ENCODE measurements at places on chromosomes 11 and 22.

DNA sequence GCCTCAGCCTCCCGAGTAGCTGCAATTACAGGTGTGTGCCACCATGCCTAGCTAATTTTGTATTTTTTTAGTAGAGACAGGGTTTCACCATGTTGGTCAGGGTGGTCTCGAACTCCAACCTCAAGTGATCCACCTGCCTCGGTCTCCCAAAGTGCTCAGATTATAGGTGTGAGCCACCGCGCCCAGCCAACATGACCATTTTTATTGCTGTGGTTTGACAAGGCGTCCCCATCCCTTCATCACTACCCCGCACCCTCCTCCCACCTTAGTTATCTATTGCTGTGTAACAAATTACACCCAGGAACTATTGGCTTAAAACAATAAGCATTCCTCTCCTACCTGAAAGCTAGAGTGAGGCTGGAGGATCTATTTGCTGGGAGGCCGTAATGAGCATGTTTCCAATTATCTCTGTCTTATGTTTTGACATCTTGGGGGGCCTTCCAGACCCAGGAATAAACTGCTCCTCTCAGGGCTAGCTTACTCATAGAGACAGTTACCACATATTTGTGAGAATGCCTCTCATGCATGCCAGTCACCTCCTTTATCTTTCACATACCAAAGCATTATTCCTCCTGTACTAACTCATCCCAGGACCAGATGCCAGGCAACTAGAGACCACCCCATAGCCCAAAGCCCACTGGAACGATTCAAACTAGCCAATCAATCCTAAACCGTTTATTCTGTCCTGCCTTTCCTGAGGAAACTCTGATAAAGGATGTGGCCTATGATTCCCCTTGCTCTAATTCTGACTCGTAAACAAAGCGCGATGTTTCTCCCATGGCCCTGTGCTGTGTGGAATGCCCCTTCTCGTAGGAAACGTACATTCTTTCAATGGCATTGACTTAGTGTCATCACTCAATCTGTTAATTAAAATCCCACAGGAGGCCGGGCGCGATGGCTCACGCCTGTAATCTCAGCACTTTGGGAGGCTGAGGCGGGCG, 19.4 kb downstream of the SNU13 start:
- no peak for DNase-seq

GRCh38 chr11:12388939-12389670, 11.7 kb downstream of the PARVA start:
- no peak for DNase-seq

DNA sequence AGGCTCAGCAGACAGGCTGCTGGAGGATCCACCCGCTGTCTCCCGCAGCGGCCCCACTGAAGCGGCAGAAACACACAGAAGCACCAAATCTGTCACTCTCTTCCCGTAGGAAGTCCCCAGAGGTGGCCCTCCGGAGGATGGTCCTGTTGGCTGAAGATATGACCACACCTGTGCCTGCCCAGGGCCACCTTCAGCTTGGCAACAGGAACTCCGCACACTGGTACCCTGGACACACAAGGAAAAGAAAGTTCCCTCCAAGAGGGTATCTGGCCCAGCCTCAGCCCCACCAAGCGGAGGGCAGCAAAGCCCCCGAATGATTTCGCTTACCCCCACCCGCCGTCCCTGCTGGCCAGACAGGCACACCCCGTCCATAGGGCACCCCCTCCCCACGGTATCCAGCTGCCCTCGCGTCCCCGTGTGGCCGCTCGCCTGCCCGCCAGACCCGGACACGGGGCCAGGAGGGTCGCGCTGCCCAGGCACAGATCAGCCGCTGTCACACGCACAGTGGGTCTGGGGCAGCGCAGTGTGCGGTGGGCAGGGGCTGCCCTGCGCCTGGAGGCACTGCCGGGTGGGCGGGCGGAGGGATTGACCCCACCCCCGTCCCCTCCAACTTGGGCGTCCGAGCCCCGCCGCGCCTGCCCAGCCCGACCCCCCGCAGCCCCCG, 7.0 kb downstream of the RASSF7 start:
- DNase-seq: no peak

GRCh38 chr22:20423906-20424551, 13.6 kb downstream of the SCARF2 start:
- no peak for DNase-seq

GRCh38 chr22:37499027-37499707, 13.0 kb upstream of the MFNG start:
- no peak for DNase-seq

- no peak for DNase-seq
Observed at GRCh38 chr11:72604256-72604655, 70.0 kb downstream of the PDE2A start.

GRCh38 chr22:31160328-31160978, 471 bp downstream of the RNF185 start:
- no peak for DNase-seq

DNA sequence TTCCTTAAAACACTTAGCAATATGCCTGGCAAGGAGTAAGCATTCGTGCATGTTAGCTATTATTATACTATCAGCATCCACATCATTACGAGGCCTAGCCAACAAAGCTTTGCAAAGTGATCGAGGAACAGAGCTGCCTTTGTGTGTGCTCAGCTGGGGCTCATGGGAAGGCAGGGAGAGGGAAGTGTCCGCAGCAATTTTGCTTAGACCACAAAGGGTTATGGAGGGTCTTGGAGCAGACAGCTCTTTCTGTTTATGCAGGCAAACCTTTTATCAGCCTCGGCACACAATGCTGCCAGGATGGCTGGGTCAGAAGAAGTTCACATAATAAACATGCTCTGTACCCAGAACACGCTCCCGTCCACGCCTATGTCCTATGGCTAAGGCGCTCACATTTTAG, 10.9 kb upstream of the DKK3 start:
- no peak for DNase-seq

DNA sequence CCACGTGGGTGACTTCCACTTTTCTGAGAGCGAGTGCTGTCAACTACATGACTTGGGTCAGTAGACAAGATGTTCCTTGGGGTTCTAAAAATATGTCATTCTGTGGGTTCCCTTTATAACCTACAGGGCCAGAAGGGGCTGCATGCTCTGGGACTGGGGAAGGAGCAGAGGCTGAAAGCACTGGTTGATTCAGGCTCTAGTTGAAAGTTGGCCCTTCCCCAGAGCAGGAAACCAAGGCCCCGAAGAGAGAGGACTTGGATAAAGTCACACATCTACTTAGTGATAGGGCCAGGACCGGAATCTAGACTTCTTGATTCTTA, 9.9 kb downstream of the ADAMTS15 start:
- DNase-seq: no peak

DNA sequence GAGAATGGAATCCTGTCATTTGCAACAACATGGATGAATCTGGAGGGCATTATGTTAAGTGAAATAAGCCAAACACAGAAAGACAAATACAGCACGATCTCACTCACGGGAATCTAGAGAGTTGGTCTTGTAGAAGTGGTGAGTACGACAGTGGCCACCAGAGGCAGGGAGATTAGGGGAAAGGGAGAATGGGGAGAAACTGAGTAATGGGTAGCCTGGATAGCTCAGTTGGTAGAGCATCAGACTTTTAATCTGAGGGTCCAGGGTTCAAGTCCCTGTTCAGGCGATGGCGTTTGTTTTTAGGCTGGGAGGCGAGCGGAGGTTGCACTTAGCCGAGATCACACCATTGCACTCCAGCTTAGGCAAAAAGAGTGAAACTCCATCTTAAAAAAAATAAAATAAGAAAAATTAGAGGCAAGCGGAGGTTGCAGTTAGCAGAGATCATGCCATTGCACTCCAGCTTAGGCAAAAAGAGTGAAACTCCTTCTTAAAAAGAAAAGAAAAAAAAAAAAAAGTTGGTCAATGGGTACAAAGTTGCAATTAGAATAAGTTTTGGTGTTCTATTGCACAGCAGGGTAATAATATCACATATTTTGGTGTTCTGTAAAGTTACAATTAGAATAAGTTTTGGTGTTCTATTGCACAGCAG, 95.7 kb upstream of the UBASH3B start:
- peak; percentile 21 for DNase-seq

- no peak for DNase-seq
Observed at GRCh38 chr22:20970939-20971657, 4.0 kb downstream of the AIFM3 start.

GRCh38 chr22:19798891-19799293, 38.3 kb downstream of the TBX1 start:
- no peak for DNase-seq

DNA sequence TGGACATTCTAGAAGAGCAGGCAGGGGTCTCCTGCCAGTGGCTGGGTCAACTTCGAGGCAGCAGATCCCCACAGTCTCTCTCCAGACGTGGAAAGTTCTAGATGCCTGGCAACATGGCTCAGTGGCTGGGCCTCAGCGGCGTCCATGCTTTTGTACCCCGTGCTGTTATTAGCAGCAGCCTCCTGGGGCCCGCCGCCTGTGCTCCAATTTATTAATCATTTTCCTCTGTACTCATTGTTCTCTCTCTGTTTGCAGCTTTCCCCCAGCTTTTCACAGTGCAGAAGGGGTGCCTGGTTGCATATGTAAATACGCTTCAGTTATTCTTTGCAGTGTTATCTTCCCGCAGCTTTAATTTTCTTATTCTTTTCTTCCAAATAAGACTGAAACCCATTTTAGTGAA, 515.1 kb downstream of the TBC1D22A start:
- no peak for DNase-seq

- no peak for DNase-seq
Observed at GRCh38 chr11:16876053-16876752, 137.8 kb downstream of the C11orf58 start.

Data from DMS 273 treated with DMSO at 0.1 percent for 48 hours (cell line).